ENCODE measurements at places on chromosomes 7 and 10. TPM values are rescaled to one million over a fixed set of nuclear protein-coding genes. Genes with fewer than 3 reads are reported as not detected.

CUZD1 gene
- polyA plus RNA-seq = 2.2 TPM

PPP1R17 gene
- polyA plus RNA-seq = not detected

GPER1 gene
- polyA plus RNA-seq = 6.7 TPM

SPDYE9 gene
- 0.95 TPM for polyA plus RNA-seq

BAMBI gene
- 126 TPM for polyA plus RNA-seq

SLC26A3 gene
- polyA plus RNA-seq = not detected

CCL24 gene
- polyA plus RNA-seq = 1.2 TPM

SBDS gene
- 89.2 TPM for polyA plus RNA-seq

PPIA gene
- polyA plus RNA-seq = 1,106 TPM

MKX gene
- 0.79 TPM for polyA plus RNA-seq

MGMT gene
- polyA plus RNA-seq = 16.7 TPM

CCZ1 gene
- polyA plus RNA-seq = 68.3 TPM

HOXA3 gene
- 38.0 TPM for polyA plus RNA-seq

MUC12 gene
- 1.7 TPM for polyA plus RNA-seq

VSIR gene
- polyA plus RNA-seq = 39.7 TPM

TSPAN13 gene
- 125 TPM for polyA plus RNA-seq

LIPN gene
- polyA plus RNA-seq = not detected

NEUROG3 gene
- polyA plus RNA-seq = 0.17 TPM

ACSL5 gene
- 13.4 TPM for polyA plus RNA-seq

C10orf143 gene
- polyA plus RNA-seq = 5.6 TPM

TRPV6 gene
- polyA plus RNA-seq = 8.5 TPM

ITPRID1 gene
- 0.04 TPM for polyA plus RNA-seq

FAM24A gene
- polyA plus RNA-seq = not detected

KBTBD2 gene
- 66.3 TPM for polyA plus RNA-seq

SAP25 gene
- polyA plus RNA-seq = 9.7 TPM

CYP3A7 gene
- 2.9 TPM for polyA plus RNA-seq

ADAM8 gene
- polyA plus RNA-seq = 2.5 TPM

NOLC1 gene
- polyA plus RNA-seq = 78.5 TPM

OPN4 gene
- polyA plus RNA-seq = not detected

HOXA1 gene
- 3.1 TPM for polyA plus RNA-seq

GRM3 gene
- 0.20 TPM for polyA plus RNA-seq

VCL gene
- 108 TPM for polyA plus RNA-seq

CCDC3 gene
- 6.0 TPM for polyA plus RNA-seq

GFRA1 gene
- 3.2 TPM for polyA plus RNA-seq

ZNF273 gene
- 13.3 TPM for polyA plus RNA-seq

MACC1 gene
- polyA plus RNA-seq = 13.1 TPM

NKX2-3 gene
- polyA plus RNA-seq = not detected

IPMK gene
- 6.5 TPM for polyA plus RNA-seq

Measured in left lung (tissue), 14 donors.